ENCODE measurements at places on chromosomes 7 and 10.

- no peak for DNase-seq
These were observed 9.8 kb upstream of the GRID1 start for GRCh38 chr10:86376403-86376802.

- no peak for DNase-seq
These were observed 392.0 kb downstream of the PAXIP1 start for GRCh38 chr7:154610903-154611302.

- no peak for DNase-seq
These were observed 114.4 kb downstream of the PTPRN2 start for GRCh38 chr7:158473221-158473620.

GRCh38 chr7:44415047-44415446, 75.4 kb downstream of the NUDCD3 start:
- DNase-seq: no peak

- no peak for DNase-seq
These were observed 97.0 kb upstream of the ODAD2 start for GRCh38 chr10:28095791-28096378.

All from stimulated activated naive CD8-positive, alpha-beta T cell treated with anti-CD3 and anti-CD28 coated beads, Interleukin-15, amount 100 ng/mL, for 72 hours (primary cell).